Hippocampal formation (tissue), 2 donors: ENCODE measurements at places on chromosomes 3 and 15.

DNA sequence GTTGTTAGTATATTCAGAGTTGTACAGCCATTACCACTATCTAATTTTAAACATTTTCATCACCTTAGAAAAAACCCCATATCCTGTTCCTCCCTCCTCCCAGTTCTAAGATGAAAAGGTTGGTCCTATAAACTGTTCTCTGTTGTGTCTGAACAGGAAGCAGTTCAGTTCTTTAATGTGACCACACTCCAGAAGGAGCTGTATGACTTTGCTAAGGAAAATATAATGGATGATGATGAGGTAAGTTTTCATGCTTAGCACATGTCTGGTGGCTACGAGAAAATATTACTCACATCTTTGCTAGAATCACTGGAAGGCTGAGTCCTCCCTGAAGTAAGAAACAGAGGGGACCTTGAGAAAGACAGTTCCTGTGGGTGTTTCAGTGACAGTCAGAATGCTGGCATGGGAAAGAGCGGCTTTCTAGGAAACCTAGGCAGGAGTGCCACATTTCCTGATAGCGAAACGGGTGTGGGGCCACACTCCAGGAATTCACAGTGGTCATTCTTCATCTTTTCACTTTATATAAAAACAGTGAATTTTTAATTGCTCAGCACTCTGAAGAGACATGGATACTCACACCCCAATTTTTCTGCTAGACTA, 20.3 kb downstream of the CRTAP start:
- no peak for DNase-seq

DNA sequence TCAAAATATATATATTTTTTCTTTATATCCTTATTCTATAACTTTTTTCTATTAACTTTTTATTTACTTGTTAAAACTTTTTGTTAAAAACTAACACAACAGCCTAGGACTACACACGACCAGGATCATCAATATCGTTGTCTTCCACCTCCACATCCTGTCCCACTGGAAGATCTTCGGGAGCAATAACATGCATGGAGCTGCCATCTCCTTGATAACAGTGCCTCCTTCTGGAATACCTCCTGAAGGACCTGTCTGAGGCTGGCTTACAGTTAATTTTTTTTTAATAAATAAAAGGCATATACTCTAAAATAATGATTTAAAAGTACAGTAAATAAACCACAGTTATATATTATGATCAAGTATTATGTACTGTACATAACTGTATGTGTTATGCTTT, 58.9 kb downstream of the SFMBT1 start:
- DNase-seq = no peak

DNA sequence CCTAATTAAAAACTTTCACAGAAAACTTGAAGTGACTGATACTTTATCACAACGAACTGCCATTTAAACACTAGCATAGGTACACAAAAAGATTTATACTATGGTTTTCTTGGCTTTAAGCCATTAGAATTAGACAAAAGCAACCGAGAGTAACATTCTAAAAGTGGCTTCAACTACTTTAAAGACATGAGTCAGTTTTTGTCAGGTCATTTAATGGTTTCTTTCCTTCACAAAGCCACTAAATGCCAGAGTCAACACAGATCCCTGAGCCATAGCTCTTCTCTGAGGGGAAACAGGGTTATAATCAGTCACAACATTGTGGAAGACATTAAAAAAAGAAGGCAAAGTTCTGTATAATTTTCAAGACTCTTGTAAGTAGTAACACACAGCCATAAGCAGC, 54.6 kb downstream of the CAPN3 start:
- DNase-seq = no peak

DNA sequence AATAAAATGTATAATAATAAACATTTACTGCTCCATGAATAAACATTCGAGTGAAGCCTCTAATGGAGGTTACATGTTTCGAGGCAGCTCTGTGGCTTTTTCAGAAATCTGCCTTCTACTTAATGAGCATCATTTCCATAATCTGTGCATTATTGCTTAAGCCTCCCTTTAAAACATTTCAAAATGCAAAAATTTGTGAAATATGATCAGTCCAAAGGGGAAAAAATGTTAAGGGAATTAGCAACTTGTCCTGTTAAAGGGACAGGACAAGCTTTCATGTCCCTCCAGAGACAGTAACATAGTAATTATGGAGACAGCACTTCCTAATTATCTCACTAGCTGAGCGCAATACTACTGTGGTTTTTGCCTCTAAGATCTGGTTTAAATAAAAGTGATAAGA, 886.6 kb upstream of the CFAP20DC start:
- DNase-seq = no peak

DNA sequence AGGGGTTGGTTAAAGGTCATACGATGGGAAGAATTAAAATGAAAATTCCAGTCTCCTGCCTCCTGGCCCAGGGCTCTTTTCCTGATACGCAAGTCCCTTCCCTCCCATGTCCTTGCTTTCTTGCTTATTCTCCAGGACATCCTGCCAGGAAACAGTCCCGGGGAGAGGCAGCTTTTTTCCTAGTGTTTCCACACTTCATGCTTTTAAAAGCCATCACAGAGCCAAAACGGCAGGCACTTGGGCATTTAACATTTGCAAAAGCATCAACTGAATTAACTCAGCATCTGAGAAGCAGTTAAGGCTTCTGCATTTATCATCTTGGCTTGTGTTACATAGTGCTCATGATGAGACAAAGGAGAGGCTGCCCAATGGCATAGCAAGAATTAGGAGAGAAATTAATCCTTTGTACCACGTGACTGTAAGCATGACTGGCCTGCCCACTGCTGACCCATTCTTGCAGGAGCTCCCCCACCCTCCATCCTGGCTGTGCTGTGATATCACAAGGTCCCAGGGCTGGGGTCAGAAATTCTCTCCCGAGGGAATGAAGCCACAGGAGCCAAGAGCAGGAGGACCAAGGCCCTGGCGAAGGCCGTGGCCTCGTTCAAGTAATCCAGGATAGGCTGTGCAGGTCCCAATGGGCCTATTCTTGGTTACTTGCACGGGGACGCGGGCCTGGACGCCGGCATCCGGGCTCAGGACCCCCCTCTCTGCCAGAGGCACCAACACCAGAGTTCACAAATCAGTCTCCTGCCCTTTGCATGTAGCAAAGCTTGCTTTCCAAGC, 21.6 kb upstream of the VILL start:
- no peak for DNase-seq

DNA sequence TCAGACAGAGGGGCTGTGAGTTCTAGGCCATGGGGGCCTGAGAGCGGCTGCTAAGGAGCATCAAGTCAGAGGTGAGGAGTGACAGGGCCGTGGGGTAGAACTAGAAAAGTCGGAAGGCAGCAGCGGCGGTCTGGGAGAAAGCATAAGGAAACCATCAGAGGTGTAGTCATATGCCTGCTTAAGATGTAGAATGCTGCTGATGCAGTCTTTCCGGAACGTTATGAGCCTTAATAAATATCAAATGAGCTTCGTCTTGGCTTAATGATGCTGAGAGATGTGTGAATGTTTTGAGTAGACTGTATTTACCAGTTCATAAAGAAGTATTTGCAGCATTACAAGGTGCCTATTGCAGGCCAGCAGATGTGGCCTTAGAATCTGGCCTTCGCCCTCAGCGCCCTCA, 15.2 kb downstream of the ATG7 start:
- DNase-seq = no peak

DNA sequence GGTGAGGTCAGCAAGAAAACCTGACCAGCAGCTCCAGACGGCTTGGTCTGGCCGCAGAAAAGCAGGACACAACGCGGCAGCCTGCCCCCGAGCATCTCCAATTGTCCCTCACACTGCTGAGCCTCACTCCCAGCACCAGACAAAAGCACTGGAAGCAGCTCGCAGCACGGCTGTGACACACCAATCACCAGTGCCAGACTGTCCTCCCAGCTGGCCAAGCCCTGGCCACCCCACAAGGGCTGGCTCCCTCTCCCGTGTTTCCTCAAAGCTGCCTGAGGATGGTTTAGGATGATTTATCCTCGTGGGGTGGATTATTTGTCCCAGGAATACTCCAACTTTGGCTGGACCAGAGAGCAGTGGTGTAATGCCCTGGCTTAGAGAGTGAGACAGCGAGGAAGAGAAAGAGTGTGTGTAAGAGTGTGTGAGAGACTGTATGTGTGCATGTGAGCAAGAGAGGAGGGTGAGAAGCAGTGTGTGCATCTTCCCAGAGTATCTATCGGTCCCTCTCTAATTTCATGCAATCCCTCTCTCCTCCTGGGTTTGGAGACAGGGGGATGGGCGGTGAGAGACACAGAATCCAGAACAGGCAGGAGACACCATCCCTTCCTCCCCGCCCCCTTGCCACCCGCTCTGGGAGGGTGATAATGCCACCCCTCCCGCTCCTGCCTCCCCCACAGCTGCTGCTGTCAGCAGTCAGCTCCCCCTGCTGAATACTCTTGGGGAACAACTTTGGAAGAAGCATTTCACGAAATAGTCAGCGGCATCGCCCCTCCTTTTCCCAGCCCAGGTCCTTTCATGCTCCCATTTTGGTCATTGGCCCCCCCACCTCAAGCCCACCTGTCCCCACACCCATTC, 34.2 kb downstream of the SEMA5B start:
- DNase-seq = peak; percentile 32

GRCh38 chr15:51448622-51449399, 107.4 kb downstream of the GLDN start:
- no peak for DNase-seq

- no peak for DNase-seq
Measured at GRCh38 chr3:121698901-121699300, 38.2 kb upstream of the HCLS1 start.

GRCh38 chr3:130658678-130659077, 88.0 kb downstream of the PIK3R4 start:
- DNase-seq = no peak

- DNase-seq = no peak
Measured at GRCh38 chr3:117695321-117695720, 985.7 kb downstream of the TUSC7 start.

DNA sequence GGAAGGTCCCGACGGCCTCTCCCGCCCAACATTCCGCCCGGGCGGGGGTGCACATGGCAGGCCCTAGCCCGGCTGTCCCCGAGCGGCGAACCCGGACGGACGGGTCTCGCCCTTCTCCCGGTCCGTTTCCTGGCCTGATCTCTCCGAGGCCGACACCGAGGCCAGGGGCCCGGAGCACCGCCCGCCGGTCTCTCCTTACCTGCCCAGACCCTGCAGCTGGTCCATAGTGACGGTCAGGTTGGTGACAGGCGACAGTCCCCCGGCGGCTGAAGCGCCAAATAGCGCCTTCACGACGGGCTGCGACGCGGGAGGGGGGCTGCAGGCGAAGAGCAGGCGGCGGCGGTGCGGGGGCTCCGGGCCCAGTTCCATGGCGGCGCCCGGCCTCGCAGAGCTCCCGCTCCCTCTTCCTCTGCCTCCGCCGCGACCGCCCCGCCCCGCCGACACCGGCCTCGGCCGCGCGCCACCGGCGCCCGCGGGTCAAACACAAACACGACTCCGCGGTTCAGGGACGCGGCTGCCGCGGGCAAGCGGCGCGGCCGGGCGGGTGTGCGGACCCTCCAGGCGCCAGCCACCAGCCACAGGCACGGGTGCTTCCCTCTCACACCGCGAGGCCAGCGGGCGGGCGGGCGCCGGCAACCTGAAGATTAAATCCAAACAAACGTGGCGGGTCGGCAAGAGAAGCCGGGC, 495 bp downstream of the CDC25A start:
- DNase-seq = no peak

DNA sequence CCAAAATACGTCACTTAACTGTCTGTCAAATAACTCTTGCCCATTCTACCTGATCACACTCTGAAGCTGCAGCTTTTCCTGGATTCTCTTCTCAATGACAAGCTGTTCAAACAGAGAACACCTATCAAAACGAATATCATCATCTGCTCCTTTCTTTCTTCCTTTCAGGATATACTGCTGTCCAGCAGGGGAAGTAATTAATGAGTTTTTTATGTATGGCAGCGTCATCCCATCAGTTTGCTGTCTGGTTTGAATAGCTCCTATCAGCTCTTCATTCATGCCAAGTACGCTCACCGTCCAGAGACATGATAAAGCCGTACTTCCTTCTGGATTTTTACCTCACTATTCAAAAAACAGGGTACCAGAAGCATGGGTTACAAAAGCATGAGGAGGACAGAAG, at the start of gene CHRM5:
Gene CHRM5, plus strand, starts transcription at position 274 of the 400 bp plus-strand sequence. CDS start 94,221 bp downstream, outside the sequence.
- no peak for DNase-seq

- DNase-seq = no peak
Measured at GRCh38 chr3:27025718-27026117, 343.5 kb downstream of the NEK10 start.

GRCh38 chr15:63967616-63968015, 78.7 kb downstream of the DAPK2 start:
- no peak for DNase-seq

- no peak for DNase-seq
Measured at GRCh38 chr3:82637574-82637973, 876.1 kb upstream of the GBE1 start.

DNA sequence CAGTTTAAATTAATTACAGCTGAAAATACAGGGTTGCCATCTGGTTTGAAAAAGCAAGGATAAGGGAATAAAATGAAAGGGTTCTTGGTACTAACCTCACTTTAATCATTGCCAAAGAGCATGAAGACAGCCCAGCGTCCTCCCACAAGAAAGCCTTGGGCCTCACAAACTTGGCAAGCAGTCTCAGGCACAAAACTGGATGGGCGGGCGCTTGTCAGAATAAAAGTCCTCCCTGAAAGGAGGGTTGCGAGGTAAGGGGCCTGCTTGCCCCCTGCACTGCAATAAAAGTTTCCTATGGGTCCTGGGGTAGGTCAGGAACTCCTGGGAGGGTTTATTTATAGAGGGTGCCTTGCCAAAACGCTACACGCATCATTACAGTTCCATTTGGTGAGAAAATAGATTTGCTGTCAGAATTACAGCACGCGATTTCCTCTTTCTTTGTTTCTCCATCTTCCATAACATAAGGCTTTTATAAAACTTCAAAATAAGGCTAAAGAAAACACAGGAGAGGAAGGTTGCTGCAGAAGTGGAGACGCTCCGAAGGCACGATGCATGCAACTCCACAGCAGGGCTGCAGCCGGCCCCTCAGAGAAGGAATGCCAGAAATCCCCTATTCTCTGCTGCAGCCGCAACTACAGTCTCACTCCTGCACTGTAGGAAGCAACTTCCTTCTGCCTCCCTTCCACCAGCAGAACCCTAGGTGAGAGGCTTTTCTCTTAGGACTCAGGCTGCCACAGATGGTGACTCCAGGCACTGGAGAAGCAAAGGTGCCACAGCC, 61.3 kb downstream of the VGLL4 start:
- peak; percentile 85 for DNase-seq

GRCh38 chr15:22891426-22892210, 53.2 kb downstream of the NIPA2 start:
- no peak for DNase-seq

GRCh38 chr3:150508401-150508800, 37.9 kb downstream of the SERP1 start:
- no peak for DNase-seq

DNA sequence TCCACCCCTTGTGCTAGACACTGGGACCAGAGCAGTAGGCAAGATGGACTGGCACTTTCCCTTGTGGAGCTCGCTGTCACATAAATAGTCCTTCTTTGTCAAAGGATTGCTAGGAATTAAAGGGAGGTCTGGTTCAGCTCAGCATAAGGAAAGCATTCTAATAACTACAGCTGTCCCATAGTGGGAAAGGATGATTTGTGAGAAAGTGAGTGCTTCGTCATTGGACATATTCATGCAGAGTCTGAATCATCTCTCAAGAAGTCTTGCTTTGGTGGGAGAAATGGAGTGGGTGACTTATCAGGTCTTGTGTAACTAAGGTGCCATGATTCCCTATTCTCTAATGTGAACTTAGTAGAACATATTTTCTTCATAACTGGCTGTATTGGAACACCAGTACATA, 14.7 kb downstream of the PPARG start:
- DNase-seq = no peak

- no peak for DNase-seq
Measured at GRCh38 chr3:101858464-101859030, 9.2 kb downstream of the NFKBIZ start.
